ENCODE measurements at places on chromosomes 7 and 10.

DNA sequence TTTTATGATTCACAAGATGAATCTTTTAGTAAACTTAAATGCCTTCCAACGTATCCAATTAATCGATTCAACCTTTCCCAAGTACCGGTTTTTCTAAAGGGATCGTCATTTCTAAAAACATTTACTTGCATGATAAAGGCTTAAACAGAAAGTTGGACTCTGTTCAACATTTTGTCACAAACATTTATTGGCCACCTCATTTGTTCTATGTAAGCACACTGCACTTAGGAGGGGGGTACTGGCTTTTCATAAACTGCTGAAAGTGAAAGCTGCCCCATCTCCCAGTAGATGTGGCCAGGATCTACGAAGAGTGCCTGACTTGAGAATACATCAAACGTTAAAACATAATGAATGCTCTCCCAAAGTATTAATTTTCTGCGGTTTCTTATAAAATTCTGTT lies 37.3 kb upstream of the LAMB4 start:
- no peak for DNase-seq

- DNase-seq: no peak
Measured at GRCh38 chr7:54015251-54015650, 526.9 kb upstream of the VSTM2A start.

GRCh38 chr10:92830478-92831389 lies 17.6 kb upstream of the EXOC6 start:
- peak; percentile 74 for DNase-seq

- no peak for DNase-seq
Measured at GRCh38 chr7:129917934-129918333, 34.8 kb downstream of the UBE2H start.

GRCh38 chr10:46106410-46107255 lies 60.6 kb upstream of the MSMB start:
- DNase-seq: peak; percentile 35

DNA sequence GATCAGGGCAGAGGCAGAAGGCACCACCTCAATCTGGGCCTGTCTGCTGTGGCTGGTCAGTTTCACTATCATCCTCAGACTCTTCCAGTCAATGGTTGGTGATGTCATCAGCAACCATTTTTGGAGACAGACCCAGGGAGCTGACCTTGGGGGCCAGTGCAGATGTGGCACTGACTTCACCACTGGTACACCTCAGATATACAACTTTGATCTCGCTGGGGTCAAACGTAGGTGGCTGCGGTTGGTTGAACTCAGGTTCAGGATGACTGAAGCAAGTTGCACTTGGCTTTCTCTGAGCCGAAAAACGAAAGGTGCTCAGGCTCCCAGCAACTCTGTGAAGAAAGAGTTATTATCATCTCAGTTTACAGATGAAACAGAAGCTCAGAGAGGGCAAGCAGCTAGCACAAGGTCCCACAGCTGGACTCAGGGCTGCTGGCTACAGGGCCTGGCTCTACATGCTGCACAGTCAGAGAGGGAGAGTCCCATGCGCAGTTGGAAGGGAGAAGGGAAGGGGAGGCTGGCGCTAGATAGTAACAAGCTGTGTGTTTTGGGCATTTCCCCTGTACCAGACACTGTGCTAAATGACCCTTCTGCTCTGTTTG lies 27.2 kb downstream of the ANKRD16 start:
- DNase-seq: no peak

GRCh38 chr7:3805151-3805550 lies 504.1 kb downstream of the SDK1 start:
- DNase-seq: peak; percentile 11

- no peak for DNase-seq
Measured at GRCh38 chr7:80563561-80564327, 51.9 kb upstream of the GNAT3 start.

DNA sequence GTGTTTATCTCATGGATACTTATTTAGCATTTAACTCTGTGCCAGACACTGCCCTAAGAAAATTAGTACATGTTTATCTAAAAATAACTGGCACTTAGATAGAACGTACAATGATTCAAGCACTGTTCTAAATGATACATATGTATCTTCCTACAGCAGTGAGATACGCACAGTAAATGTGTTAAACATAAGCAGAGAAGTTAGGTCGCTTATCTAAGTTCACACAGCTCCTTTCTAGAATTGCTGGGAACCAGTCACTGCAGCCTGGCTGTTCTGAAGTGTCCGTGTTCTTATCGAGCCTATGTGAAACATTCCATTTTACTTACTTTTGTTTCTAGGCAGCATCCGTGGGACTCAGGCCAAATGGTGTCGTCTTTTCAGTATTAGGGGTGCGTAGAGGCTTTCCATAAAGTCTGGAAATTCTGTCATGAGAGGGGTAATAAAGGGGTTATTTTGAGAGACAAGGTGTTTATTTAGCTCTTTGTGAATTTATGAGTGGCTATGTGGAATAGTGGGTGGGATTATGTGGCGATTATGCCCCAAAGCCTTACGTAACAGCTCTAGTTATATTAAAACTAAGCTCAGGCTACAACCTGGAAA lies 186.9 kb downstream of the SND1 start:
- no peak for DNase-seq

DNA sequence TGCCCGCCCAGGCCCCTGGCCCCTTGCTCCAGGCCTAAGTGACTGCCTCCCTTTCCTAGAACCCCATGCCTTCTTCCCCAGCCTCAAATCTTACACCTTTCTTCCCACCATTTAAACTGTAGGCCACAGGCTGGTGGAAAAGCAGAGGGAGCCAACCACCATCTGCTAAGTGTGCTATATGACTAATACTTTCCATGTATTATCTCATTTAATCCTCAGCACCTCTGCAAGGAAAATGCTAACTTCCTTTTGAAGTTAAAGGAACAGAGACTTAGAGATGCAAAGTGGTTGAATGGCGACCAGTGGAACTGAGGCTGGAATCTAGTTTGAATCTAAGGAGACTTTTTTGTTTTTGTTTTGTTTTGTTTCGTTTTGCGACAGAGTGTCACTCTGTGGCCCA lies 17.8 kb upstream of the MTPAP start:
- no peak for DNase-seq

GRCh38 chr7:54813398-54813797 lies 54.4 kb upstream of the SEC61G start:
- DNase-seq: no peak

GRCh38 chr10:86849181-86849894 lies 92.9 kb downstream of the BMPR1A start:
- DNase-seq: no peak

- DNase-seq: peak; percentile 65
Measured at GRCh38 chr10:78948621-78949030, 120.1 kb upstream of the ZMIZ1 start.

GRCh38 chr10:69464401-69464800 lies 13.1 kb downstream of the TSPAN15 start:
- DNase-seq: no peak

DNA sequence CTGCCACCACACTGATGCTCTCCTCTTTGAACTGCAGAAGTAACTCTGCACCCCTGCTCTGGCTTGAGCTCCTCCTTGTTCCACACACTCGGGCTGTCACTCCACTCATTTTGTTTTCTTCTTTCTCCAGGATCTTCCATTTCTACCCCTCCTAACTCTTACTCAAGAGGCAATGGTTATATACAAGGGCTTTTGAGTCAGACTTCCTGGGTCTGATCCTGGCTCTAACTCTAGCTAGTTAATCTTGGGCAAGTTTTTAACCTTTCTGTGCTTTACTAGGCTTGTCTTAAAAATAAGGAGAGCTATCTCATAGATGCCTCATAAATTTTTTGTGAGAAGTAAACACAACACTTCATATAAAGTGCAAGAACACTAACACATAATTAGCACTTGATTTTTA lies 45.3 kb upstream of the GNAI1 start:
- DNase-seq: no peak

- DNase-seq: no peak
Measured at GRCh38 chr10:47246406-47247147, 53.4 kb upstream of the GDF10 start.

DNA sequence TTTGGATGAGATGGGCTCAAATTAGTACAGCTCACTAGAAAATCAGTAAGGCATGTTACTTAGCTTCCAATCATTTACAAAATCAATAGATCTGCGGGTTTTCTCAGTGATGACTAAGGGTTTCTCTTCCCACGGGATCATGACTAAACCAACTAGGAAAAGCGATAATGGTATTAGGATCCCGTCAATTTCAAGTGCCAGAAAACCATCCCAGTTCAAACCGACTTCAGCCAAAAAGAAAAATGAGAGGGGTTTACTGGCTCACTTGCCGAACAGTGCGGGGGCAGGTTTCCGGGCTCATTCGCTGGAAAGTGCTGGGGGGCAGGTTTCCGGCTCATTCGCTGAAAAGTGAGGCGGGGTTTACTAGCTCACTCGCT lies 62.1 kb upstream of the LYZL2 start:
- no peak for DNase-seq

DNA sequence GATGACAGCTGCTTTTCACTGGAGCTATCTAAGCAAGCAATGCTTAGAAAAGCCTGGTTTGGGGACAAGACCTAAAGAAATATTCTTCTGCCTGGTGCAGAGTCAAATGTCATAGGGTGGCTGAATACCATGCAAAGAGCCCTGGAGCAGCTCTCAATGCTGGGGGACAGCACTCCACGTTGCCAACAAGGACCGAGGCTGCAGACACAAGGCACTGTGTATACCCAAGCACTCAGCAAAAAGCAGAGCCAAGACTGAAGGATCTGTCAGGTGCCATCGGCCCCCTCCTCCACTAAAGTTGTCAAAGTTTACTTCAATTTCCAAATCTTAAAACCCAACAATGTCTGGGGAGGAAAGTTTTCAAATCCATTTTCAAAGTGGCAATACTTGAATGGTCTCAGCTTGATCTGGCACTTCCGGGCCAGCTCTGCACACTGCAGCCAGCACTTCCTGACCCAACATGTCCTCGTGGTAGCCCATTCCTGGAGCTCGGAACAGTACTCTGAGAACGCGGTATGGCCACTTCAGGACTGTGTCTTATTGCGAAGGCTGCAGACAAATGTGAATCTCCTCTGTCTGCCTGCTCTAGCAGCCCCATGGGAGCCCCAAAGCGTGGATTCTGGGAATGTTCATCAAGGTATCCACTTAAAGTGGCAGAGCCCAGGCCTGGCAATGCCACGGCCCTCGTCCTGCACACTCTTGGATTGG lies 191.8 kb downstream of the TNS3 start:
- DNase-seq: no peak

DNA sequence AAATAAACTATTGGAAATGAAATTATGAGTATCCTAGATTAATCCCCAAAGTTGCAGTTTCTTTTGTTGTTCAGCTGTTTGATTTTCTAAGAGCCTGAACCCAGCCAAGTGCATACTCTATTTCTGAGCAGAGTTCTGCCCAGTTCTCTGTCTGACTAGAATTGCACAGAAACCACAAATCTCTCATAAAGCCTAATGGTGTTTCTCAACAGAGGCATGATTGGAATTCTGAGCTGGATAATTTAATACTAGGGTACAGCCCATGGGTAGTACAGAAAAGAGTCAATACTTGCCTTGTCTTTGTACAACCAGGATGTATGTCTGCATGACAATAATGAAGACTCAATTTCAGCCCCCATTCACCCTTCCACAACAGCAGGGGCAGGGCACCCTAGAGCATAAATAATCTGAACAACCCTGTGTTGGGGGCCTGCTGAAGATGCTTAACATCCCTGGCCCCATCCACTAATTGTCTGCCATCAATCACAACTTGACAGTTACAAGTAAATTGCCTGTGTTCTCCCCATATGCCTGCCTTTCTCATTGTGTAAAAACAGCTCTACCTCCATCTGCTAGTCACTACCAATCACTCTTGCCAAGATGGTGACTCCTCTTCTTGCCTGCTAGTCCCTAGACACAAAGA lies 114.4 kb downstream of the NPSR1 start:
- DNase-seq: no peak

GRCh38 chr10:88932539-88933256 lies 19.9 kb downstream of the ACTA2 start:
- DNase-seq: peak; percentile 87

- DNase-seq: no peak
Measured at GRCh38 chr7:33604056-33604455, 301.3 kb upstream of the BMPER start.

DNA sequence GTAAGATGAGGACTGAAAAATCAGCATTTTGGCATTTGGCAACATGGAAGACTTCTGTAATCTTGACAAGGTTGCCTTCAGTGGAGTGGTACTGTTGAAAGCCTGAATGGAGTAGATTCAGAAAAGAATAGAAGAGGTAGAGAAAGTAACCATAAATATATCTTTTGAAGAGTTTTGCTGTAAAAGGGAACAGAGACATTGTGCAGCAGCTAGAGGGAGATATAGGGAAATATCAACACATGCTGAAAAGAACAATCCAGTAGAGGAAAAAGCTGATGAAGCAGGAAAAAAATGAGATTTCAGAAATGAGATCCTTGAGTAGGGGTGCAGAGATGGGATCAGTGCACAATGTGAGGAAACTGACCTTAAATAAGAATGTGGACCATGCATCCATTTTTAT lies 60.0 kb downstream of the RAPGEF5 start:
- DNase-seq: no peak

DNA sequence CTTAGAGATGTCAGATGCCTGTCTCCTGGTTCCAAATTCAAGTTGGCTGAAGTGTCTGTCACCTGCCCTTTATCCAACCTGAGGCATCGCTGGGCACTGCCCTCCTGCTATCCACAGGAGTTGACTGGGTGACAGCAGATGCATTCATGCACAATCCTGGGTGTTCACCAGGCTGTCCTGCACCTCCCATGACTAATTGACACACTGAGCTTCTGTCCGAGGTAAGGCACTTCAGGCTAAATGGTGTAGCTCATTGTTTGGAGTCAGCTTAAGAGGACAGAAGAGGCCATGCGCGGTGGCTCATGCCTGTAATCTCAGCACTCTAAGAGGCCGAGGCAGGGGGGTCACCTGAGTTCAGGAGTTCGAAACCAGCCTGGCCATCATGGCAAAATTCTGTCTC lies 2.4 kb downstream of the UCMA start:
- DNase-seq: no peak

DNA sequence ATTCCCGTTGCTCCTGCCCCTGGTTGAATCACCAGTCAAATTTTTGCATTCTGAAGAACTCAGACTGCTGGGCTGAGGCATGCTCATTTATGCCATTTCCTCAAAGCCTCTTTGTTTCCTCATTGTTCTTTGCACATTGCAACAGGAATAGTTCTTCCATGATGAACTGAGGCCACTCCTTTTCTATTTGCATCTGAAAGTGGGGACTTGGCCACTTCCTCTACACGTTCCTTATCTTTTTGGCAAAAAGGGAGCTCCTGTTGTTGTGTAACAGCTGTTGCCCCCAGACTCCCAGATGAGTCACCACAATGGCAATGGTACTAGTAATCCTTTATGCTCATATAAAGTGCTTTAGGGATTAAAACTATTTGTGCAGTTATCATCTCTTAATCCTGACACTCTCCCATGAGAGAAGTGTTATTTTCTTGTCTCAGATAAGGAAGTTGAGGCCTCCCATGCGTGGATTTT lies 20.1 kb upstream of the ITPRID1 start:
- DNase-seq: no peak
